Endothelial cell (in vitro differentiated cells): ENCODE measurements at places on chromosomes 13 and 19. TPM values are rescaled to one million over a fixed set of nuclear protein-coding genes. Genes with fewer than 3 reads are reported as not detected.

GRCh38 chr13:33509642-33510229, 224.2 kb upstream of the STARD13 start:
- peaks cover 13% of the 10 kb centered on the region for H3K4me1 ChIP-seq
- no peaks in the 10 kb centered on the region for H3K27me3 ChIP-seq
- no peaks in the 10 kb centered on the region for H3K36me3 ChIP-seq
- DNase-seq, result peak; percentile 28
- H3K4me3 ChIP-seq, result no peak overlapping the region

DNA sequence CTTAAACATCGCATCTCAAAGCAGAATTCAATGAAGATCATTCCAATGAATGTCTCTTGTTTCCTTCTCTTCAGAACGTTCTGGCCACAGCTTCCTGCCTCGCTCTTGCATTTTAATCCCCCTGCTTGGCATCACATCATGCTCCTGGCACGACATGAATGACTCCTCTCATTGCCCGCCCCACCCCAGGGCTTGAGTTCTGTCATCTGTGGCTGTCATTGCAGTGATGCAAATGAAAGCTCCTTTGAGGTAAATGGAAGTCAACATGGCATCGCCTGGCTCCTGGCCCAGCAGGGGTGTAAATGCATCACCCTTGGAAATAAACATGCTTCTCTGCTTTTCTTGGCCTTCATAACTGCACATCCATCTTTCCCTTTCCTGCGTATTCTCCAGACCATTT, 48.6 kb downstream of the SCEL start:
- H3K4me3 ChIP-seq, result no peak overlapping the region
- no peaks in the 10 kb centered on the region for H3K4me1 ChIP-seq
- DNase-seq, result no peak
- H3K27ac ChIP-seq, result no peak overlapping the region
- no peaks in the 10 kb centered on the region for H3K36me3 ChIP-seq

- no peaks in the 10 kb centered on the region for H3K36me3 ChIP-seq
- H3K27ac ChIP-seq, result no peak overlapping the region
- H3K4me1 ChIP-seq, result peaks cover 2% of the 10 kb centered on the region
- no peak overlapping the region for H3K4me3 ChIP-seq
- no peak for DNase-seq
Observed at GRCh38 chr19:4234862-4235201, 5.5 kb downstream of the EBI3 start.

GRCh38 chr13:45823583-45823982, 28.0 kb downstream of the SIAH3 start:
- H3K27ac ChIP-seq, result no peak overlapping the region
- no peak for DNase-seq
- no peak overlapping the region for H3K4me3 ChIP-seq
- peaks cover 3% of the 10 kb centered on the region for H3K27me3 ChIP-seq
- H3K36me3 ChIP-seq, result no peaks in the 10 kb centered on the region

- DNase-seq, result peak; percentile 75
- peaks cover 23% of the 10 kb centered on the region for H3K4me1 ChIP-seq
- peaks cover 17% of the 10 kb centered on the region for H3K27me3 ChIP-seq
- peak overlapping the region; percentile 91 for H3K4me3 ChIP-seq
- H3K36me3 ChIP-seq, result peaks cover 16% of the 10 kb centered on the region
Observed at GRCh38 chr19:53977429-53977990, 13.9 kb upstream of the CACNG6 start.

DNA sequence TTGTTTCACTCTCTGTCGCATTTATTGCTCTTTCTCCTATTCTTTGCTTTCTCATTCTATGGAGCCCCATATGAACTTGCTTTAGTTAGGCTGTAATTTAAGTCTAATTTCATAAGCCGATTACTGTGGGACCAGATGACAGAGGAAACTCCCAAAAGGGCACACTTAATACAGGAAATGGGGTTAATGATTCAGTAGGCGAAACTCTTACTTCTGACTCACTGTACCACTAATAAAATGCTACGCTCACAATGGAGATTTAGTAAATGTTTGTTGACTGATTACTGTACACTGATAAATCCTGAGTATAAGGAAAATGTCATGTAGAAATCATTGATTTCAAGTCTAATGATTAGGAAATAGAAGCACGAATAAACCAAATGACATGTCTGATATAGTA, 276.4 kb downstream of the KLF5 start:
- no peaks in the 10 kb centered on the region for H3K27me3 ChIP-seq
- no peaks in the 10 kb centered on the region for H3K36me3 ChIP-seq
- no peak for DNase-seq
- no peak overlapping the region for H3K27ac ChIP-seq
- no peak overlapping the region for H3K4me3 ChIP-seq

DNA sequence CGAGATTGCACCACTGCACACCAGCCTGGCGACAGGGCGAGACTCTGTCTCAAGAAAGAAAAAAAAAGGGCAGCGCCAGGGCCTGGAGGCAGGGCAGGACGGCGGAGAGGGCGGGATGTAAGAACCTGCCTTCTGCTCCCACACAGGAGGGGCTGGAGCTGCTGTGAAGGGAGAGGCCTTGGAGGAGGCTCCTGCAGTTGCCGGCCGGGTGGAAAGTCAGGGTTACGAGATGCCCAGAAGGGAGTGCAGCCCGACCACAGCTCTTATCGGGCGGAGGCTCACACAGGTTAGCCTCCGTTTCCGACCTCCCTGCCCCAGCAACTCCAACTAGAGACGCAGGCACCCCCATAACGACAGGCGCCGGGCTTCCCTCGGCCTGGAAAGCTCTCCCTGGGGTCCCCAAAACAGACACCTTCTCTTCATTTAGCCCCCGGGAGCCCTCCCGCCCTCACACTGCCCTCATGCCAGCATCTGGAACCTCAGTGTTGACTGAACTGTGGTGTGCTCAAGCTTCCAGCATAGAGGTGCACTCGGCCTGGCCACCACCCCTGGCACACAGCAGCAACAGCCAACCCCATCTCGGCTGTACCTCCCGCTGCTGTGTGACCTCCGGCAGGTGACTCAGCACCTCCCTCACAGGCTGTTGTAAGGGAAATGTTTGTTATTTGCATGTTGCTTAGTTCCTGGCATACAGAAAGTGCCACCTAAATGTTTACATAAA, 1.4 kb downstream of the PLPP2 start:
- H3K36me3 ChIP-seq, result peaks cover 3% of the 10 kb centered on the region
- peaks cover 16% of the 10 kb centered on the region for H3K27me3 ChIP-seq
- peak overlapping the region; percentile 48 for H3K27ac ChIP-seq
- DNase-seq, result no peak

DNA sequence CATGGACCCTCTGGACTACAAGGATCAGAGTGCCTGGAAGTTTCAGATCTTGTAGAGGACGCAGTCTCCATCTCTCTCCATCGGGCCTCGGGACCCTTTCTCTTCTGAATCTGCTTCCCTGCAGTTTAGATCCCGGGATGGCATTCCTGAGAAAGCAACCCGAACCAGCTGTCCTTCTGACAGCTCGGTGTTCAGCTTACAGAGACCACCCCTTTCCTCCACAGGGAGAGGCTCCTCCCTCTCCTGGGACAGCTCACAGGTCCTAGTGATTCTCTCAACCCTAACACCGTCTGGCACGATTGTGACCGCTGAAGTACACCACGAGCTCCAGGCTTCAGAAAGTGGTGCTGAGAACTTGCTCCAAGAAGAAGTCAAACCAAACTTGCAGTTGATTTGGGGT, 18.2 kb downstream of the CRX start:
- H3K4me3 ChIP-seq, result no peak overlapping the region
- peaks cover 21% of the 10 kb centered on the region for H3K4me1 ChIP-seq
- H3K36me3 ChIP-seq, result peaks cover 4% of the 10 kb centered on the region
- DNase-seq, result no peak
- no peak overlapping the region for H3K27ac ChIP-seq

GRCh38 chr13:24053519-24054251, 106.8 kb upstream of the SPATA13 start:
- H3K27me3 ChIP-seq, result no peaks in the 10 kb centered on the region
- no peak overlapping the region for H3K4me3 ChIP-seq
- DNase-seq, result peak; percentile 58

GRCh38 chr13:44395976-44396694, 22.5 kb downstream of the SERP2 start:
- H3K36me3 ChIP-seq, result no peaks in the 10 kb centered on the region
- no peak overlapping the region for H3K4me3 ChIP-seq
- peaks cover 2% of the 10 kb centered on the region for H3K27me3 ChIP-seq
- DNase-seq, result no peak
- no peak overlapping the region for H3K27ac ChIP-seq

GRCh38 chr13:50323440-50324065, 308.3 kb downstream of the KCNRG start:
- peaks cover 4% of the 10 kb centered on the region for H3K4me1 ChIP-seq
- H3K4me3 ChIP-seq, result no peak overlapping the region
- H3K36me3 ChIP-seq, result no peaks in the 10 kb centered on the region
- no peaks in the 10 kb centered on the region for H3K27me3 ChIP-seq
- H3K27ac ChIP-seq, result no peak overlapping the region
- no peak for DNase-seq

DNA sequence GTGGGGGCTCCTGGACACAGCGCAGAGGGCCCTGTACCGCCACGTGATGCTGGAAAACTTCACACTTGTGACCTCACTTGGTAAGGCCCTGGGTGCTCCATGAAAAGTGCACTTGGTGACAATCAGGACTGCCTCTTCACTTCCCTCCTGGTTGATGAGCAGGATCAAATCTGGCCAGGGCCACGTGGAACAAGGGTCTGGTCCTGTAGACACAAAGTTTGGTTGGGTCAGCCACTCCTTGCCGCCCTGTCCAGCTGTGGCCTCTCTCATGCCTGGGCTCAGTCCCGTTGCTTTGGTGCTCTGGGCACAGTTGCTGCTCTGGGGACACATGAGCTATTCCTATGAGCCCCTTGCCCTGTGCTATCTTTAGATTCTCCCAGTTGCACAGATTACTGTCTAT, 2.3 kb downstream of the ZNF324B start:
- no peak for DNase-seq
- H3K4me3 ChIP-seq, result no peak overlapping the region
- peaks cover 21% of the 10 kb centered on the region for H3K36me3 ChIP-seq

DNA sequence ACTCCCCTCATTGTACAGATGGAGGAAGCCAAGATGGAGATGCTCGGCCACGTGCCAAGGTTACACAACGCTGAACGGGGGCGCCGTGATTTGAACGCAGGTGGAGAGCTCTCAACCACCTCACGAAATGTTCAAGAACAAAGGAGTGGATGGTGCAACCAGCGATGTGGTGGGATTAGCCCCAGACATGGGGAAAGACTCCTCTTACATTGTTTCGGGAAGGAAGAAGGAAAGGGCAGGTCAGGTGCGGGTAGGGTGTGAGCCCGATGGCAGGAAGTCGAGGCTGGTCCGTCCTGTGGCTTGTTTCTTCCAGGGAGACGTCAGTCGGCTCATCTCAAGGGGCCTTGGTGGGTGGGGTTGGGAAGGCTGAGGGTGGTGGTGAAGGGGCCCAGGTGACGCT, 7.1 kb upstream of the KLK14 start:
- H3K36me3 ChIP-seq, result no peaks in the 10 kb centered on the region
- peak overlapping the region; percentile 39 for H3K4me3 ChIP-seq
- no peak for DNase-seq

DNA sequence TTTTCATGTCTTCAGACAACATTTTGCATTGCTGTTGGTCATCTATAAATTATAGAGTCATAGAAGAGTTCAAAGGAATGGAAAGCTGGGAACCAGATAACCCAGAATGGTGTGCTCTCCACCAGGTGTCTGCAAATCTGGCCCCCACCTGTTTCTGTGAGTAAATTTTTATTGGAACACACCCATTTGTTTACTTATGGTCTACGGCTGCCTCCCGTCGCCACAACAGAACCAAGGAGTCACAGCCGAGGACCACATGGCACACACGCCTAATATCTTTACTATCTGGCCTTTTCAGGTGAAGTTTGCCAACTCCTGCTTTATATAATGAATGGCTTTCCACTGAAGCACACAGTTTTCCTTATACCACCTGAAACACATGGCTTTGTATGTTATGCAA, 58.2 kb downstream of the EFNB2 start:
- DNase-seq, result no peak
- H3K4me1 ChIP-seq, result no peaks in the 10 kb centered on the region
- no peak overlapping the region for H3K4me3 ChIP-seq
- no peaks in the 10 kb centered on the region for H3K36me3 ChIP-seq
- H3K27me3 ChIP-seq, result no peaks in the 10 kb centered on the region

DNA sequence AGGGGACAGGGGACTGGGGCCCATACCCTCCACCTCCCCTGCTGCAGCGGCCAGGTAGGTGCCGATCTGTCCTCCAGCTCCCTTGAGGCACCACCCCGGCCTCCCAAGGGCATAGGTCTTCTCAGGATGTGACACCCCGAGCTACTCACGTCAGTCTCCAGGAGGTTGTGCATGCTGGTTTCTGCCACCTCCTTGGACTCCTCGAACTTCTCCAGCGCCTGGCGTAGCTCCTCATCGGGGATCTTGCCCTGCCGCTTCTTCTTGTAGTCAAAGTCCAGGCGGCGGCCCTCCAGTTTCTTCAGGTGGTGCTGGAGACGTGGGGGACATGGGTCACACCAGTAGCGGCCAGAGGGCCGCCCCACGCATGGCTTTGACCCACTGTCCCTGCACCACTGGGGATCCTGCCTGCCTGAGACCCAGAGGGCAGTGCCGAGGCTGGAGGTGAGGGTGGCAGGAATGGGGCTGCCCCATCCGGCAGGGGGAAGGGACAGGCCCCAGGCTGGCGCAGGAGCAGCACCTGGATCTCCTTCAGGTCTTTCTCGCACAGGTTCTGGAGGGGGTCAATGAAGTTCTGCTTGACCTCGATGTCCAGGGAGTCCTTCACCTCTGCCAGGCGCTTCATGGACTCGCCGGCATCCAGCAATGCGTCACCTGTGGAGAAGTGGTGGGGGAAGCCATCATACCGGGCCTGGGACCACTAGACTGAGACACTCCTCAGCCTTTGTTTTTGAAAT, 20.4 kb downstream of the MPND start:
- peaks cover 15% of the 10 kb centered on the region for H3K27me3 ChIP-seq
- H3K4me3 ChIP-seq, result no peak overlapping the region
- H3K4me1 ChIP-seq, result peaks cover 9% of the 10 kb centered on the region
- H3K27ac ChIP-seq, result no peak overlapping the region
- peaks cover 7% of the 10 kb centered on the region for H3K36me3 ChIP-seq
- DNase-seq, result no peak

GRCh38 chr19:18868380-18869022, 27.5 kb downstream of the CERS1 start:
- H3K27me3 ChIP-seq, result peaks cover 20% of the 10 kb centered on the region
- peaks cover 18% of the 10 kb centered on the region for H3K36me3 ChIP-seq
- no peak overlapping the region for H3K4me3 ChIP-seq
- DNase-seq, result no peak

APOC4 gene
- not detected for total RNA-seq
